Activated CD4-positive, alpha-beta T cell treated with anti-CD3 and anti-CD28 coated beads, Interleukin-2, amount 10 ng/mL, durations not matched to agents 7 days and 5 days (primary cell): ENCODE measurements at places on chromosomes 12 and 14.

- no peak for DNase-seq
Measured at GRCh38 chr14:88962356-88962755, 137.9 kb downstream of the TTC8 start.

- no peak for DNase-seq
Measured at GRCh38 chr12:49930515-49931288, 19.8 kb upstream of the AQP2 start.

- no peak for DNase-seq
Measured at GRCh38 chr12:124322271-124322998, 27.5 kb downstream of the RFLNA start.

- DNase-seq, result no peak
Measured at GRCh38 chr14:85325134-85326017, 204.6 kb upstream of the FLRT2 start.

DNA sequence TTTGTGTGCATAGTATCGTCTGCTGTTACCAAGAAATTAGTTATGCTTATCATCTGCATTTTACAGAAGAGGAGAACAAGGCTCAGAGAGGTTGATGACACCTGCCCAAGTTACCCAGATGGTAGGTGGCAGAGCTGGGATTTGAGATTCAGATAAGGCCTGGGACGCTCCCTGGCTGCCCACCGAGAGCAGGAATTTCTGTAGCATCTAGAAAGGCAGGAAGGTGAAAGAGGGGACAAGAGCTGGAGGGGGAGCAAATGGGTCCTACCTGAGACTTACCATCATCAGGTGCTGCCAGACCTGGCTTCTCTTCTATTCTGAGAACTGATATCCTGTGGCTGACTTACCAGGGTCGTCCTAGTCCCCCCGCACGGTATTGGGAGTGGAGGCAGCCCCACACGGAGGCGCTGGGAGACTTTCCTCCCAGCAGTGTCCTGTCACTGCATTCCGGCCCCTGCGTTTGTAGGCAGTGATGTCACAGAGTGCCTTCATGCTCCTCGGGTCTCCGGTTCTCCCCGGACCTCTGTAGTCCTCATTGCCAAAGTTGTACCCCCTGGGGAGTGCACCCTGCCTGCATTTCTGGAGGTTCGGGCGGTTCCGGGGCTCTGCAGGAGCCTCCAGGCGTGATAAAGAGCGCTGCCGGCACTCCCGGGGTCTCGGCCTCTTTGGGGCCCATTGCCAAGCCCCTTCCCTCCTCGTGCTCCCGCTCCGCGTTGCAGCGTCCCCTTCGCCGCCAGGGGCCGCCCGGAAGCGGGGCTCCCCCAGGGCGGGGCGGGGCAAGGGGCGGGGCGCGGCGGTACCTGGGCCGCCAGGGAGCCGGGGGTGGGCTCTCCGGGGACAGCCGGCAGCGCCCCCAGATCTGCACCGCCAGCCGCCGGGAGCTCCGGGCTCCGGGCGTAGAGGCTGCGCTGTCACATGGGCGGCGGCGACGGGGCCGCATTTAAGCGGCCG lies at the start of gene CABP1:
CABP1 (plus strand) TSS at position 856 of the 951 bp plus-strand sequence; CDS start at position 916, 60 bp downstream.
- peak; percentile 58 for DNase-seq

DNA sequence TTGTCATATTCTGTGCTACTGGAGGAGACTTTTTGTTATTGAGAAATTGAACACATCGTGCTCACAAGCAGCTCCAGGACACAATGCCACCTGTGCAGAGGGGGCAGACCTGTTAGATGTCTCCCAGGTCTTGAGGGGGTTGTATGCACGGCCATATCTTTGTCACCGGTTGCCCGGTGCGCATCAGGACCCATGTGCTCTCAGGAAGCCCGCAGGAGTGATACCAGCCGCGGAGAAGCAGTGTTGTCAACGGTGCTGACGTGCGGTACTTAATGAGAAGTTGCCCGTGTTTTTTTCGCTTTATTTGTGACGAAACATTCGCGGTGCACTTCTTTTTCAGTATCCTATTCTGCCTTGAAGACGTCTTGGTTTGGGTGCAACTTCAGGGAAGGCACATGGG lies 128.2 kb upstream of the RTL1 start:
- no peak for DNase-seq

DNA sequence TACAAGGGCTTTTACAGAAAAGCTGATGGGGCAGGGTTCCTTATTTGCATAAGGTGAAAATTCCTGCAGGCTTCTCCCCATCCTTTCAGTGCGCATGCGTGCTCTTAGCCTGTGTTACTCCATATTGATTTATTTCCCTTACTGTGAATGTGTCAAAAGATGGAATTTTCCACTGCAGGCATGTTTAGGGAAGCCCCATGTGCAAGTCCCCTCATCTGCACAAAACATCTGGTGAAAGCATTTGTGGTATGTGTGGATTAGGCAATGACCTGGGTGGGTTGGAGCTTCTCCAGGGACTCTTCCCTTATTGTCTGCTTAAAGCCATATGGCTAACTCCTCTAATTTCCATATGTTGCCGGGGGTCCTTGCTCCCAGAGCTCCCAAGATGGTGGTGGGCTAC lies 912.7 kb upstream of the LRFN5 start:
- no peak for DNase-seq

GRCh38 chr12:72485017-72485701 lies 213.0 kb downstream of the TRHDE start:
- DNase-seq, result no peak

DNA sequence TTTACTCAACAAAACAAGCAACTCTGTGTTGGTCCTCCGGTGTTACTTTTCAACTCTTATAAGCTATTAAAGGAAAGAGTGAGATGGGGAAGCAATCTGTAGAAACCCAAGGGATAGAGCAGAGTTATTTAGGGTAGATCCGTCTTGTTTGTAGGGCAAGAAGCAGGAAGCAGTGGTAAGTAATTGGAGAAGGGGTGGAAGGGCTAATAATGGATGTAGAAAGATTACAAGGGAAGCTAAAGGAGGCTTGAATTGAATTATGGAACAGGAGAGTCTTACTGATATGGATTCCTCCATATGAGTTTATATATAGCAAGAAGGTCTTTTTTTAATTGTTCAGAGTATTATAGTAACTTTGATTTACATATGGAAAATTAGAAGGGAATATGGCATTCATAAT lies 72.7 kb downstream of the MNAT1 start:
- DNase-seq, result no peak
